Activated T-cell treated with anti-CD3 and anti-CD28 coated beads for 1 hour (primary cell): ENCODE measurements at places on chromosomes 7 and 10.
A peak's percentile ranks its signal among the peaks of the same experiment; 100 is the strongest.

- DNase-seq: no peak
These were observed 397.5 kb downstream of the KCNMA1 start for GRCh38 chr10:77240041-77240652.

- DNase-seq: no peak
These were observed 628 bp downstream of the HPSE2 start for GRCh38 chr10:99234791-99235657.

GRCh38 chr10:49040601-49041000 is 74.7 kb downstream of the VSTM4 start:
- DNase-seq: no peak

DNA sequence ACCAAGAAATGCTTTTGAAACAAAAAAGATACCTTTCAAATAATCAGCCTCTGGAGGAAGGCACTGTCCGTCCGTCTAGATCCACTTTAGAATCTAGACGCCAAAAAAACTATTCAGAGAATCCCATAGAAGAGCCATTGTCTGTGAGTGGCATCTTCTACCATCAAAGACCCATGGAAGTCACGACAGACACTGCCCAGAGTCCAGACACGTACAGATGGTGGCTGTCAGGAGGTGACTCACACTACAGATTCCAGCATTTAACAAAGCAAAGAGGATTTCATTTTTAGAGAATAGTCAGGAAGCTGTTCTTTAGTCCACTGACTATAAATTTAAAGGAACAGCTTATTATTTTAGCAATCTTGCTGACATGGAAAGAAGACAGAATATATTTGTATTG is 11.7 kb downstream of the C1QL3 start:
- DNase-seq: no peak

- no peak for DNase-seq
These were observed 193.3 kb upstream of the BMPER start for GRCh38 chr7:33712020-33712414.

DNA sequence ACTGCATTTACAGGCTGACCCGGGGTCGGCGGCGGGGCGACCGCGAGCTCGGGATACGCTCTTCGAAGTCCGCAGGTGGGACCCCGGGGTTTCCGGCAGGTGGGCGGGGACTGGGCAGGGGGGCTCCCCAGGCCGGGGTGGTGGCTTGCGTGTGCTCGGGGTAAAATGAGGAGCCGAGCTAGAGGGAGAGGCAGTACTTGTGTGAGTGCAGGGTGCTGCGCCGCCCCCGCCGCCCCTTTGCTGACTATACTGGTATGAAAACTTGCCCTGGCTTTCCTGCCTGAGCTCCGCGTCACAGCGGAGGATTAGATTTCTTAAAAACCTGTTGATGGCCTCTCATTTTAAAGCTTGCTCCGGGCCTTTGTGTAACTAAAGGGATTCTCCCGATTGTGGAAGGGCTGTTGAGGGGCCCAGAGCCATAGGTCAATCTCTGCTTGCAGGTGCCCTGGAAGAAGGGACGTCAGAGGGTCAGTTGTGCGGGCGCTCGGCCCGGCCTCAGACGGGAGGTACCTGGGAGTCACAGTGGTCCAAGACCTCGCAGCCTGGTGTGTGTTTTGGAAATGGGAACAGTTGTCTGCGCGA is 488 bp downstream of the ARMC10 start:
- peak; percentile 50 for DNase-seq

GRCh38 chr7:116403265-116403664 is 96.3 kb upstream of the CAV2 start:
- no peak for DNase-seq
